Stimulated activated CD4-positive, alpha-beta T cell treated with anti-CD3 and anti-CD28 coated beads, Interleukin-15, amount 100 ng/mL, for 1 hour (primary cell): ENCODE measurements at places on chromosomes 1 and 21.

DNA sequence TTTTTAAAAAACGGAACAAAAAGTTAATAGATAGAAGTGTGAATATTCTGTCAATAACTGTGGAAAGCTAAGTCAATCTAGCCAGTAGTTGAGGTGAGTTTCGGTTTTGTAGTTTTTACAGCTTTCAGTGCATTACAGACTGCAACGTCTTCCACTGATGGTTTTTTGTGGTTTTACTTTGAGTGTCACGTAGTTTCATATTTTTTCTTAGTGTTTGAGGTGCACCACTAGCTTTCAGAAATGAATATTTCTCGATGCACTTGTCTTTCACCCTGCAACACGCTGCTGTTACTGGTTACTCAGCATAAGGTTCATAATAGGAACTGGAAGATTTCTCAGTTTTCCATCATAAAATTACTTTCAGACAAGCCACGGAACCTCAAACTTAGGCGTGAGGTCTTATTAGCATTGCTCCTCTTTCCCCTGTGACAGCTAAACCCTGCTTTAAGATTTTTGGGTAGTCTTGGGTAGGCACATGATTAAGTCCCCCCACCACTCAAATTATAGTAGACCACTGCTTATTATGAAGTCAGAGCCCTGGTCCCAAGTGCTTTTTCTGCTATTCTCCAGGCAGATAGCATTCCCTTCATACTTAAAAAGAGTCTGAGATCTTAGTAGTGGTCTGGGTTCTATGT lies 1412.7 kb downstream of the KCNT2 start:
- DNase-seq = no peak

- DNase-seq = no peak
Measured at GRCh38 chr1:36207339-36207738, 16.9 kb upstream of the THRAP3 start.

DNA sequence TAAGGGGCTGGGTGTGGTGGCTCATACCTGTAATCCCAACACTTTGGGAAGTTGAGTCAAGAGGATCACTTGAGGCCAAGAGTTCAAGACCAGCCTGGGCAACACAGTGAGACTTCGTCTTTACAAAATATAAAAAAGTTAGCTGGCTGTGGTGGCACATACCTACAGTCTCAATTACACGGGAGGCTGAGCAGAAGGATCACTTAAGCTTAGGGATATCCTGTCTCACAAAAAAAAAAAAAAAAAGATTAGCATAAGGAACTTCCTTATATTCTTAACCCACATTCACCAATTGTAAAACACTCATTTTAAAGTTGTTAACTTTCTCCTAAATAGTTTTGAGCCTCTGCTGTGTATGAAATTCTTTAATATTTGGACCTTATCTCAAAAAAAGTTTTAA lies 53.1 kb downstream of the ABCD3 start:
- DNase-seq = no peak

- no peak for DNase-seq
Measured at GRCh38 chr1:116682641-116683221, 15.2 kb upstream of the IGSF3 start.

- no peak for DNase-seq
Measured at GRCh38 chr1:157288492-157288891, 150.3 kb upstream of the ETV3 start.
